ENCODE measurements at places on chromosomes 12 and 14.

DNA sequence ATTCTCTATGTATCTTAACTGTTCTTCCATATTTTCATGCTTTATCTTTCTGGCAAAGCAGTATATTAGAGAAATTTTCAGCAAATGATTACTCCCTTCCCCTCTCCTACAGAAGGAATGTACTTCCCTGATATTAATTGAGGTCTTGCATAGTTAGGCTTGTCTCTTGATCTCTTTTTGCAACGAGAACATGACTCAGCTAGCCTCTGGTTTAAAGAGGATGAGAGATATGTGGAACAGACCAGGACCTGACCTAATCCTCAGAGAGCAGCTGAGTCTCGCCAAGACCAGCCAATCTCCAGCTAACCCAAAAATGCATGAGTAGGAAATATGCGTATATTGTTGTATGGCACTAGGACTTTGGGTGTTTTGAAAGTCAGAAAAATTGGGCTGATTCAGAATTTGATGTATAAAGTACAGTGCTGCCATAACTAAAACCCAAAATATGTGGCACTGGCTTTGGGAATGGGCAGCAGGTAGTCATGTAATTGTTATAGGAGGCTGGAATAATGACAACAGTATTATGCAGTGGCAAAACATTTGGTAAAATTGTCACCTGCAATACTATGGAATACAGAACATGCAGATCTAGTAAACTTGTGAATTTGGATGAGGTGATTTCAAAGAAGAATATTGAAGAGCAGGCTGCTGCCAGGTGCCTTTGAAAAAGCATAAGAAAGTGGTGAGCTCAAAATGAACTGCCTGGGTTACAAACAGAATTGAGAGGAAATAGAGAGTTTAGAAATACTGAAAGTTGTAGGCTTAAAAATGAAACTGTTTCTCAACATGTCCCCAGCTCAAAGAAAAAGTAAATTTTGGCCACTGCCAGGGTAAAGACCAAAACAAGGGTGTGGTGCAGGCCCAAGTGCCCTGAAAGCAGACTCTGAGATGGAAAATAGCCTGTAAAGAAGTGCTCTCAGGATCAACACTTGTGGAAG is 9.3 kb upstream of the USP15 start:
- peak; percentile 32 for DNase-seq

DNA sequence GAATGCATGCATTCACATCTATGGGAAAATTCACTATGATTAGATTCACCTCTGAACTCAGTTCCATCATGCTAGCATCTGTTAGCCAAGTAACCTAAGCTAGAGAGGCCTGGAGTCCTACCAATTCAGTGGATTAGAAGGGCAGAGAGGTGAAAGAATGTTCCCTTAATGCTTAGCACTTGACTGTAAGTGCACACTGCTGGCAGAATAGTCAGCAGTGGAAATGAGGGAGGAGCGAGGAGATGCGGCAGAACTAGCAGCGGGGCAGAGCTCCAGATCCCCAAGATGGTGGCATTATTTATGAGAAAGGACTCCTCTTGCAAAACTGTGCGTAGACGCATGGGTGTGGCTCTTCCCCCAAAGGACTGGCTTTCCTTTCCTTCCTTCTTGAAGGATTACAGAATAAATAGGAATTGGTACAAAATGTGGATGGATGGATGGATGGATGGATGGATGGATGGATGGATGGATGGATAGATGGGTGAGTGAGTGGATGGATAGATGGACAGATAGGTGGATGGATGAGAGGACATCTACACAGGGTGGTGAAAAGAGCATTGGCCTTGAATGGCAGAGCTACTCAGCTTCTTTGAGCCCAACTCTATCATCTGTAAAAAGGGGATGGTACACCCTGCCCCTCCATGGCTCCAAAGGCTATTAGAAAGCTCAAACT is 227.2 kb downstream of the CHST11 start:
- DNase-seq, result no peak

DNA sequence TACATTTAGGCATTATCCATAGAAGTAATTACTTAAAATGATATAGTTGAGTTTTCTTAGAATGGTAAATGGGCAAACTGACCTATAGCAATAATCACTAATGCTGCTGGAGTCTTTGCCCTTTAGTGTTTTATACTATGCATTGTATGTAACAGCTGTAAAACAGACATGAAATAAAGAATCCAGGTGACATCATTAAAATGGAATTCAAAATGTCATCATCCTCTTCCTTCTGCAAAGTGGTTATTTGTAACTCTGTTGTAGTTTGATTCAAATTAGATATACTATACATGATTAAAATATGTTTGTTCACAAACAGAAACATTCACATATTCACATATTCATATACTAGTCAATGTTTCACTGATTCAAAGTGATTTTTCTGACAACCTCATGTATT is 598.8 kb downstream of the SLC16A7 start:
- DNase-seq, result no peak

- no peak for DNase-seq
These were observed 44.0 kb upstream of the CEP83 start for GRCh38 chr12:94503619-94504018.

DNA sequence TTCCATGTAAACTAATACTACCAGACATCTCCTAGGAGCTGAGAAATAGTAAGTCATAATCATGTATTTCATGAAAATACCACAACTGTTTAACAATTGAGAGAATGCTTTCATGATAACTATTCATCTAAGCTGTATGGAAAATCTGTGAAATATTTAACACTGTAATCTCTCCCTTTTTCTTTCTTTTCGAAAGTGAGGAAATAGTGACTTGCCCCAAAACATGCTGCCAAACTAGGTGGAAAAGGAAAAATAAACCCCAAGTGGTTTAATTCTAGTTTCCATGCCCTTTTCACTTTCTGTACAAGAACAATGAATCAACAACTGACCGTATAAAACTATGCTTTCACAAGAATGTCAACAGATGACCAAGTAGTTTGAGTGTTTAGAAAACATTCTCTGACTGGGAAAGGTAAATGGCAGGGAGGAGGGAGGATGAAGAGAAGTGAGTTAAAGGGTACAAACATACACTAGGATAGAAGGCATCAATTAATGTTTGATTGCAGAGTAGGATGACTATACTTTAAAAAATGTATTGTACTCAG is 147.5 kb upstream of the AVPR1A start:
- no peak for DNase-seq

DNA sequence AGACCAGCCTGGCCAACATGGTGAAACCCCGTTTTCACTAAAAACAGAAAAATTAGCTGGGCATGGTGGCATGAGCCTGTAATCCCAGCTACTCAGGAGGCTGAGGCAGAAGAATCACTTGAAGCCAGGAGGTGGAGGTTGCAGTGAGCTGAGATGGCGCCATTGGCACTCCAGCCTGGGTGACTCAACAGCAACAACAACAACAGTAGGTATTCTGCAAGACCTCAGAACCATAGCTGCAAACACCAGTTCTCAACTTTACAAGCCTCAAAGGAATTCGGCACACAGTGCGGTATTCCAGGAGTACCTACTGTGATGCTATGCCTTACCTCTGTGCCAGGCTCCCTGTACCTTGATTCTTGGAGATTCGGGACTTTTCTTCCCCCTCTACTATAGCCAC is 15.8 kb downstream of the FOXN3 start:
- DNase-seq, result peak; percentile 52

- DNase-seq, result no peak
These were observed 216.2 kb downstream of the BCL11B start for GRCh38 chr14:99055816-99056215.

GRCh38 chr12:93819050-93819491 is 141.9 kb downstream of the CRADD start:
- peak; percentile 84 for DNase-seq

- DNase-seq, result peak; percentile 73
These were observed 177.9 kb downstream of the RBM19 start for GRCh38 chr12:113788020-113788856.

GRCh38 chr12:94203181-94203546 is 54.8 kb downstream of the PLXNC1 start:
- no peak for DNase-seq

- DNase-seq, result no peak
These were observed 5.0 kb upstream of the KTN1 start for GRCh38 chr14:55574988-55575387.

Measured in M059J (cell line).